Posterior cingulate gyrus (tissue), 11 donors: ENCODE measurements at places on chromosomes 5 and 9.

DNA sequence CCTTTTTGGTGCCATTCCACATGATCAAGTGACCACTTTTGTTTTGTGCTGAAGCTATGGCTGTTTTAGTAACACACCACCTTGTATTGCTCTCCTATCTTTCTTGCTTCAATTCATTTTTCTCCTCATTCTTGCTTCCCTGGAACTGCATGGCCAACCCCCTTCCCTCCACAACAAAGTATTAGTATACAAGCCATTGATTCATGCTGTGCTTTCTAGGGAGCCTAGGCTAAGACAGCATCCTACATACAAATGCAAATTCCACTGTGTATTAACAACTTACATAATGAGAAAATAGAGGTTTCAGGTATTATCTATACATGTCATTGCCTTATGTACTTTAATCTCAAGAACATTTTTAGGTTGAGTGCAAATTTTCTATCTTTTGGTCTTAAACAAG, 141.1 kb downstream of the EFNA5 start:
- no peak for DNase-seq

- no peak for DNase-seq
Measured at GRCh38 chr9:4514252-4515128, 24.2 kb downstream of the SLC1A1 start.

DNA sequence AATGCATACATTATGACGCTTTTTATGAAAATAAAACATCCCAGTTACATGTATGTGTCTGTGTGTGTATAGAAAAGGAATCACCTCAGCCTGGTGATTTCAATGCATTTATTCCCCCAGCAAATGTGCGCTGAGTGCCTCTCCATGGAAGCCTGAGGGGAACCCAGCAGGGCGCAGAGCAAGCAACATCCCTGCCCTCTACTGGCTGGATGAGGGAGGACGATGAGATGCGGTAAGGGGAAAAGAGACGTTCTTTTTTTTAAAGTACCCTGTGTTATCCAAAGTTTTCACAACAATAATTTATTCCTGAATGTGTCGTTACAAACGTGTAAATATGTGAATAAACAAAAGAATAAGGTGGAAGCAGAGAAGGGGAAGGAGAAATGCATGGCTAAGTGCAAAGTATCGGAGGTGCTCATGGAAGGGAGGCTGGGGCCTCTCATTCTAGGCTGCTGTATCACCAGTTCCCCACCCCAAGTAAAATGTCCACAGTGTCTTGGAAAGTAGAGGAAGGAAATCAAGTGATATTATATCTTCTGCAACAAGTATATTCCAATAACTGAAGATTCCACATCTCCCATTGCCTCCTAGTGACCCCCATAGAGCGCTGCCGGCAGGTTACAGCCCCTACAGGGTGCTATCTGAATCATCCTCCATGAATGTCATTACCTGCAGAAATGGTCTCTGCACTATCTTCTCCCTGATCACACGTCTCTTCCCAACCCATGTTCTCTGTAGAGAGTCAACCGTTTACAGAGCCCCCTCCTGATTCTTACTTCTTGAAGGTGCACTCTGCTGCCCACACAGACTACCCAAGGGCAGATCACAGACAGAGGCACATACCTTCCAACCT, 13.0 kb upstream of the ABLIM3 start:
- DNase-seq, result no peak

GRCh38 chr9:107224252-107224651, 58.8 kb upstream of the RAD23B start:
- DNase-seq, result no peak

DNA sequence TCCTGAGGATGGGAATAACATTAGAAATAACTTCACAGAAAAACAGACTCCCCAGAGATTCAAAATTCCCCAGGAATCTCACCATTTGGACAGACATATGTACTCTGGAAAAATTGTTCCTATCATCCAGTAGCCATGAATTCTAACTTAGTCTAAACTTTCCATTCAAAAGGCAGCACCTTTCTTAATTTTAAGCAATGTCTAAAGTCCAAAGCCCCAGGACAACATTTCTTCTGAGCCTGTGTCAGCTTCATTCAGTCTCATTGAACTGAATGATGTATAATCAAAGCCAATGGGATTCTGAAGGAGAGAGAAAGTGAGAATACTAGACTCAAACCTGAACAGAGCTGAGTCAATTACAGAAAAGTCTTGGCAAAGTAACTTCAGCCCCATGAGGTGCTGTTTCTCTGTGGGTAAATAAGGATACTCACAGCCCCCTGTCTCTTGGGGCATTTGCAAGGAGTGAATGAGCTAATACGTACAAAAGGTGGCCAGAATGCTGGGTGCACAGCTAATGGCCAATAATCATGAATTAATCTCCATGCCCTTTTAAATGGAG, 140.6 kb downstream of the SEMA5A start:
- DNase-seq, result no peak

DNA sequence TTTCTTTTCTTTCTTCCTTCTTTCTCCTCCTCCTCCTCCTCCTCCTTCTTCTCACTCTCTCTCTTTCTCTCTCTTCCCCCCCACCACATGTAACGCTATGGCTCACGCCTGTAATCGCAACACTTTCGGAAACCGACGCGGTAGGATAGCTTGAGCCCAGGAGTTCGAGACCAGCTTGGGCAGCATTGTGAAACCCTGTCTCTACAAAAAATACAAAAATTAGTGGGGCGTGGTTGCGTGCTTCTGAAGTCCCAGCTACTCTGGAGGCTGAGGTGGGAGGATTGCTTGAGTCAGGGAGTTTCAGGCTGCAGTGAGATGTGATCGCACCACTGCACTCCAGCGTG, 736 bp upstream of the GLDC start:
- DNase-seq, result no peak

DNA sequence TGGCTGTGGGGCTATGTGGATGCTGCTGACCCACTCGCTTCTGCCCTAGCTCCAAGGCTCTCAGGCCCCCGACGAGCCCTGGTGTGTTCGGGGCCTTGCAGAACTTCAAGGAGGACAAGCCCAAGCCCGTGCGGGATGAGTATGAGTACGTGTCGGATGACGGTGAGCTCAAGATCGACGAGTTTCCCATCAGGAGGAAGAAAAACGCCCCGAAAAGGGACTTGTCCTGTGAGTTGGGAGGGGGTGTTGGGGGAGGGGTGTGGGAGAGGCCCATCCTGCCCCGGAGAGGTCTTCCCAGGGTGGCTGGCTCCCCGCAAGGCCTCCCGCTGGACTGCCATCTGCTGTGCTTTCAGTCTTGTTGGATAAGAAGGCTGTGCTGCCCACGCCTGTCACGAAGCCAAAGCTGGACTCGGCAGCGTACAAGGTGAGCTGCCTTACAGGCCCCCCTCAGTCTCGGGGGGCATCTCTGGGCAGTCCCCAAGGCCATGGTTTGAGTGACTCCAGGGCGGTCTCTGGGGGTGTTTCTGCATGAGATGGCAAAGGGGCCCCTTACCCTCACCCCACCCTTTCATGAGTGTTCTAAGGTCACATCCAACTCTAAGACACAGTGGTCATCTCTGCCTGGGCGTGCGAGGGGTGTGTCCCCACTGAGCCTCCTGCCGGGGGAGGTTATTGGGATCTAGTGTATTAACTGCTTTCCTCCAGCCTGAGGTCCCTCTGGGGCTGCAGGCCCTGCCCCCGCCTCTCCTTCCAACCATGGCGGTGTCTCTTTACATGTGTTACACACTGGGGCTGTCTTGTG, 89.5 kb downstream of the PHF2 start:
- DNase-seq, result no peak

DNA sequence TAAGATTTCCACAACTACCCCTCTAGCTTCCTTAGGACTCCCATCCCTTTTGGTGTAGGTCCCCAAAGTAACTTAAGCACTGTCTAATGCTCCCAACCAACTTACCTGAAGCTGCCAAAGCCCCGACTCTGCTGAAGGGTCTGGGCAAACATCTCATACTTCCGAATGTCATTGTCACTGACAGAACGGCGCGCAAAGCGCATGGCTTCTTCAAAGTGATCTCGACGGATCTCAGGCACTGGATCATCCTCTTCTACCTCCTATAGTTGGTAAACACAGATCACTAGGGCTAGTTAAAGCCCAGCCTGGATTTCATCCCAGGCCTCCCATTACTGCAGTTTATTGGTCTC, 15.2 kb downstream of the VCP start:
- DNase-seq, result no peak

DNA sequence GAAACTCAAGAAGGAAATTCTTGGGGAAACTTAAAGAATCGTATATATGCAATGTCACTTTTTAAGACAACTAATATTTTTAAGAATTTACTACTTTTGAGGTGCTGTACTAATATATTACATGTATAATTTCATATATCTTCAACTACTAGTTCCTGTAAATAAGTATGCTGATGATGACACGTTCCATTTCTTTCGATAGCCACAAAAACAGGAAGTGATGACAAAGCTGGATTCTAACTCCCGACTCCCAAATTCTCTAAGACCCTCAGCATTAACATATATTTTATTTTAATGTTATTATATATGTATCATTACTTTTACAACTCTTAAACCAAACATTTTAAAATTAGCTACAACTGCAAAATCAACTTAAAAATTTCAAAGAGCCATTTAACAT, 74.8 kb downstream of the STK32A start:
- no peak for DNase-seq

DNA sequence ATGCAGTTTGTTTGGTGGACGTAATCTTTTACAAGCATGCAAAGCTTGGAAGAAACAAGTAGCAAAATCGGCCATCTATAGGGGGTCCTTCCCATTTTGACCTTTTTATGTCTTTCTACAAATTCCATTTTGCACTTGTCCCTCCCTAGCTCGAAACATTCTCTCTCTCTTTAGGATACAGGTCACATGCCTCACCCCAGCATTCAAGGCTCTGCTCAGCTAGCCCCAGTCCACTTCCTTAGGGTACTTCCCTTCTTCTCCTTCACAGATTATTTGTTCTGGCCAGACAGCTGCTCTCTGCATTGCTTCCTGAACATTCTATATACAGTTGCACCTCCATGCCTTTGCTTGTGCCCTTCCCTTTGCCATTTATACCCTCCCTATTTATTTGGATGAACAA, 31.7 kb upstream of the TRIM14 start:
- no peak for DNase-seq
